ENCODE measurements at places on chromosomes 4 and X. TPM values are rescaled to one million over a fixed set of nuclear protein-coding genes. Genes with fewer than 3 reads are reported as not detected.
A peak's percentile ranks its signal among the peaks of the same experiment; 100 is the strongest.

Gene STK26
- 0.28 TPM for total RNA-seq

DNA sequence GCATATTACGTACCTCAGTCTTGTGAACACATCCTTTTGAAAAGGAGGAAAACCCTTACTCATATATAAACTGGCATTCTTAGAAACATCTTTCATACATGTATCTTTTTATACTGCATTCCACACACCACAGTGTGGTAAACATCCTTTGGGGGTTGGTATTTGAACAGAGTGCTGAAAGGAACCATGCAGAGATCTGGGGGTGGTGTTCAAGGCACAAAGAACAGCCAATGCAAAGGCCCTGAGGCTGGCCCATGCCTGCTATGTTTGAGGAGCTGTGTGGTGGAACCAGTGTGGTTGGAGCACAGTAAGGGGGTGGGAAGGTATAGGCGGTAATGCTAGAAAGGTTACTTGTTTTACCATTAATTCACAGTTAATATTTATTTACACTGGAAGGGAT, 2.0 kb downstream of the ELK1 start:
- peak; percentile 67 for DNase-seq

DNA sequence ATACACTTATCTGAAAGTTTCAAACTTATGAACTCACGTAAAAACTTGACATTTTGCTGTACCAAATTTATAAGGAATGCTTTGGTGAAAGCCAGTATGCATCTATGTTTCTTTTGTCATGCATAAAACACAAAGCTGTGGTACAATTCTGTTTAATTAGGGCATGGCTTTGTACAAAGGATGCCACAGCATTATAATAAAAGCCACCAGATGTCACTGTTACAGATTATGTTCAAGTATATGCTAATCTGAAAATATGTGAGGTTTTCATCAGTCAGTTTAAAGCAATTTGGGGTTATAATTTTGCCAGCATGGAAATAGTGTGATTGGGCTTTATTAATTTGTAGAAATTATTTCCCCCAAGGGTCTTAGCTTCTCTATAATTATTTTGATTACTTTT, 69.0 kb downstream of the ATOH1 start:
- DNase-seq: no peak

GRCh38 chrX:75957107-75957610, 172.1 kb upstream of the MAGEE2 start:
- no peak for DNase-seq

Gene GAGE12H
- not detected for total RNA-seq

Gene AADAT
- 4.7 TPM for total RNA-seq

DNA sequence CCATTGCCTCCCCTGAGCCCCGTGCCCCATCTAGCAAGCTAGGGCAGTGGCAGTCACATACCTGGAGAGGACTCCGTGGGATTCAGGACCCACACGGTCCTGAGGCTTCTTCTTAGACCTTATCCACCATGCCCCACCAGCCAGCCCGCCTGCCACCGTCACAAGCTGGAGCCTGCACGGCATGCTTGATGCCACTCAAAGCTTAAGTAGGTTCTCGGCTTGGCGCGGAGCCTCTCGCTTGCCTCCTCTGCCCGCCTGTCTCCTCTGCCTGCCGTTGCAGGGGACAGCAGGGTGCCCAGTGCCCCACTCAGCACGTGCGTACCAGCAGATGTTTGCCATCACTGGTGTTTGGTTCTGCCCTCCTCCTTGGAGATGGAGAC, 14.1 kb downstream of the PSAPL1 start:
- no peak for DNase-seq

DNA sequence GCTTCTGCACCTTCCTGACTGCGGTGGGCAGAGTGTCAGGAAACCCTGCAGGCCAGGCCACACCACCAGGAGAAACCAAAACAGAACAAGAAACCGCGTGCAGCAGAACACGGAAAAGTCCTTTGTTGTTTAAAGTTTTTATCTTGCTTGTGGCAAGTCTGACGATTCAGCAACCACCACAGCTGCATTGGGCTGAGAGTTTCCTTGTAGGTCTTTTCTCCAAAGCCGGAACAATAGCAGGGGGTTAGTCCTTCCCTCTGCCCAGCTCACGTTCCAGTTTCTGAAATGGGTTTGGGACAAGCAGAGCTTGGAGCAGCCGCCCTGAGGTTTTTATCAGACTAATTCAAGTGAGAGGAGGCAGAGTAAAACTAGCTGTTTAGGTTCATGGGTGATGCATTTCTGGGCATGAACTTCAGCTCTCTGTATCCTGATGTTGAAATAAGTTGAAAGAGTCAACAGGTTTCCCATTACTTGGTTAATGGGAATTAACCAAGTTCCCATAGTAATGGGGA, 216.9 kb downstream of the PTTG2 start:
- peak; percentile 44 for DNase-seq

Gene DMP1
- total RNA-seq: not detected

- DNase-seq: peak; percentile 34
These were observed at the start of gene ASB9 for GRCh38 chrX:15269618-15270521. Gene ASB9, minus strand, starts transcription at chrX:15270083. Its CDS starts 209 bp downstream, at chrX:15269874.

DNA sequence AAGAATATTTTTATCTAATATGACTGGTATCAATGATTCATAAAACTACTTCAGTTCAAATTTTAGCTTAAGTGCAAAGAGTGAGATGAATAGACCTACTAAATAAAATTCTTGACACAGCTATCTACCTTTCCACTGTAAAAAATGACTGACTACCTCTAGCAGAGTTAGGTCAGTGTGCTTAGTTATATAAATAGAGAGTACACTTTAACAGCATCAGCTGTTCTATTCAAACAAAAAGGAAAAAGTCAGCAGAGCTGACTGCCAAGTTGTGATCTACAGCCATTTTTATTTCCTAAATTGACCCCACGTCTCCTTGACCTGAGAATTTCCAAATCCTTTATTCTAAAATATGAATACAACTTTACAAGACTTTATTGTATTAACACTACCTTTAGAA, 262.4 kb downstream of the CAMK2D start:
- DNase-seq: no peak

DNA sequence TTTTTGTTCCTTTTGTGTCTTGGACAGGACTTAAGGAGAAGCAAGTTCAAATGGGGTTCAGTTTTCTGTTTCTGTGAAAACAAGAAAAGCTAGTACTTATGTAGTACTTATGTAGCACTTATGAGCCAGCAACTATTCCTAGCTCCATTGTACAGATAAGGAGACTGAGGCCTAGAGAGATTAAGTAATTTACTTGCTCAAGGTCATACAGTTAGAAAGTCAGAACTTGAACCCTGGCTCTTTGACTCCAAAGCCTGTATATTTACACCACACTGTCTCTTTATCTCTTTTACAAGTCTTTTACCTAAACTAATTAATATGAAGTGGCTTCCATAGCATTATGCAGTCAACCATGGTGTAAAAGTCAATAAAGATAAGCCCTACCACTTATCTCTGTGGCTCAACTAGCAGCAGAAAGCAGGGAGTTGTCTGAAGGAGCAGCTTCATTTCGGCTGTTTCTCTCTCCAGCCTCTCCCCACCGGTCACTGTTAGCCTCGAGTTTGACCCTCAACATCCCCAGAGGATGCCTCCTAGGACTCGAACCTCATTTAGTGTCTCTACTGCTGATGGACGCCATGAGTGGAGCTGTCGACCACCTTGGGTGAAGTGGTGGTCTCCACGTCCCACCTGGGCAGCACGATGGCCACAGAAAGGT, 209.9 kb downstream of the SHROOM3 start:
- DNase-seq: no peak

Gene MMRN1
- total RNA-seq: not detected

GRCh38 chrX:10054396-10054795, 87.2 kb downstream of the CLDN34 start:
- no peak for DNase-seq

DNA sequence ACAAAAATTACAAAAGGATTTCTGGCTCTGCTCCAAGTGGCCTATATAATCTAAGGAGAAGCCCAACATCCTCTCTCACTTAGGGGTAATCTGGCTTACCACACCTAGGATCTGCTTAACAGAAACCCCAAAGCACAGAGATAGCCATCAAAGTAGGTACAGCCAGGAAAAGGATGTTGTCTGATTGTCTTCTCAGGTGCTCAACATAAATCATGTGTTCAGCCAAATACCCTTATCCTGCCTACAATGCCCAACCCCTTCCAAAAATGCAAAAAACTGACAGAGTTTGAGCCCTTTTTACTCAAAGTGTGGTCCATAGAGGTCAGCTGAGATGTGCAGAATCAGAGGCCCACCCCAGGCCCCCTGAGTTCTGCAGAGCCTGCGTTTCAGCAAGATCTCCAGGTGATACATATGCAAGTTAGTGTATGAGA, 53.9 kb downstream of the PPM1K start:
- no peak for DNase-seq

DNA sequence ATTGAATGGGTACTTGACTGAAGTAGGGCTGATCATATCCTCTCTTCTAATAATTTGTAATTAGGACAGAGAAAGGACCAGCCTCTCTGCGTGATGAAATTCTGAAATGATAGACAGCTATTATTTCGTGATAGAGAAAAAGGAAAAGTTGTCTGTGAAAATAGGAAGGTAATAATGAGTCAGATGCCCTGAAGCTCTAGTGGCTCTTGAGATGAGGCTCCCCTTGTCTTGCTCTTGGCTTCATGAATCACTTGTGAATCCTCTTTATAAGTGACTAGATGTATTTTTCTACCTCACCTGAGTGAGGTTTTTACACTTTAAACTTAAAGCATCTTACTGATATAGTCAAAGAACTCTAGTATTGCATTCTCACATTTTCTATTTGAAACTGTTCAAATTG, 888.9 kb downstream of the PCDH18 start:
- DNase-seq: no peak

- DNase-seq: no peak
These were observed 2.4 kb downstream of the LONRF3 start for GRCh38 chrX:118976599-118977340.

DNA sequence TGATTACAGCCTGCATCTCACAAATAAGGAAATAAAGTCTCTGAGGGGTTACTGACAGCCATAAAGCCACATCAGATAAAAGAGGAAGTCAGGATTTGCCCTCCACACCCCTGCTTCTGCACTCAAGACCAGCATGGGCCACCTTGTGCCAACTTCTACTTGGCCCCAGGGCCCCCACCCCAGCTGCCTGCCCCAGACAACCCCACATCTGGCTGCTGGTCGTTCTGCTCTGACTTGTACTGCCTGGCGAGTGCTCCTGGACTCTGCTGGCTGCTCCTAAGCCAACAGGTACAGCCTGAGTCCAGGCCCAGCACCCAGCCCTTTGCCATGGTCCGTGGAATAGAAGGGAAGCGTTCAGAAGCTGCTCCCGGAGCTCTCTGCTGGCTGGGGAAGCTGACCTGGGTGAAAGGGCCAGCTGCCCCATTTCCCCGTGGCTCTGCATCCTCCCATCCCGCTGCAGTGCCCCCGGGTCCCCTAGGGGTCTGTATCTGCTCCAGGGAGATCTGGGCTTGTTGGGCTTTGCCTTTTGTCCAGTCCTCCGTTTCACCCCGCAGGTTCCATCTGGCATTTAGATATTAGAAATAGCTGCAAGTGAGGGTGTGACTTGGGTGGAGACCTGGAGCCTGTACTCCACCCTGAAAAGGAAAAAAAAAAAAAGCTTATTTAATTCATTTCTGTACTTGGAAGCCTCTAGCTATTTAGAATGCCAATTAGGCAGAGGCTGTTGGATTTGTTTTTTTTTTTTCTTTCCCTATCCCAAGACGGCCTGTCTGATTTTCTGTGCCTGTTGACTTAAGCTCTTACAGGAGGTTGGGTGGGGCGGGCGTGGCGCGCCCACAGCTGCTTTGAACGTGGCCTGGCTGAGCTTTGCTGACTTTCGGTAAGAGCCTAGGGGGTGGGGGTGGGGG, 194.7 kb downstream of the PTTG2 start:
- DNase-seq: no peak

DNA sequence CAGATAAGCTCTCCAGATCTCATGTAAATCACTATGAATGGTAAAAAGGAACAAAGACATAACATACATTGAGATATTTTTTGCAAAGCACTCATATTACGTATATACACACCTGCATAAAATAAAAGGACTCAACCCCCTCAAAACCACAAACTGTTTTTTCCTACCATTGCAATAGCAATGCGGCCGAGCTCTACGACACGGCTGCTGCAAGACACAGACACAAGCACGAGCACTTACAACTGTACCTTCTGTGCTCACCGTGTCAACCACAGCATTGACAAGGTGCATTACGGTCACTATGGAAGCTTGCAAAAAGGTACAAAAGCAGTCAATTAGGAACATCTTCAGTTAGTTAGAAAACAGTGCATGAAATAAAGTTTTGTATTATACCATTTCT, 37.1 kb upstream of the MTNR1A start:
- DNase-seq: no peak

Gene PDGFC
- 90.7 TPM for total RNA-seq

Gene JCHAIN
- total RNA-seq: 0.83 TPM

DNA sequence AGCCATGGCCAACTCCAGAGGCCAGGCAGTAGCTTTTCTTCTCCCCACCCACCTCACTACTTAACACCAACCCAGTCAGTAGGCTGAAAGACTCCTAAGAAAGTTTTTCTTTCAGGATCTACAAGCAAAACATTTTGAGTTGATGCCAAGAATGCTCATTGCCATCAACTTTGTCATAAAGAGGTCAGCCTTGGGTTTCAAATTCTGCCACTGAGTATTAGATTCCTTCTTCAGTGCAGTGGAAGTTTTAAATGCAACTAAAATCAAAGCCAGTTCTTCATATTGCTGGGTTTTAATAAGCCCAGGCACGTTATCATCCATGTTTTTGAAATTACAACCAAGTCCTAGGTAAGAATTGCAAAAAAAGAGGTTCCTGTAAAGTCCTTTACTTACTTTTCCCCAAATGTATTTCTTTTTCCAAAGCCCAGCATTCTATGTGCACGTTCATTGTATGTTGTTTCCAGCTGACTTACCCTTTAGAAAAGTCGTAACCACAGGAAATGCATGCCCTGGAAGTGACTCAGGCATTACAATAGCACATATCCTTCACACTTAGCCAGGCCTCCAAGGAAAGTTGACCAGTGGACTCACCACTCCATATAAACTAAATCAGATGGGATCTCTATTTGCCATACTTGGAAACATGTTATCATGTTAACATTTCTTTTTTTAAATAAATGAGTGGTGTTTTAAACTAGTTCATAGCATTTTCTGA, 229.9 kb downstream of the SOX3 start:
- DNase-seq: peak; percentile 49

GRCh38 chr4:119244832-119245231, 32.3 kb downstream of the USP53 start:
- DNase-seq: no peak

DNA sequence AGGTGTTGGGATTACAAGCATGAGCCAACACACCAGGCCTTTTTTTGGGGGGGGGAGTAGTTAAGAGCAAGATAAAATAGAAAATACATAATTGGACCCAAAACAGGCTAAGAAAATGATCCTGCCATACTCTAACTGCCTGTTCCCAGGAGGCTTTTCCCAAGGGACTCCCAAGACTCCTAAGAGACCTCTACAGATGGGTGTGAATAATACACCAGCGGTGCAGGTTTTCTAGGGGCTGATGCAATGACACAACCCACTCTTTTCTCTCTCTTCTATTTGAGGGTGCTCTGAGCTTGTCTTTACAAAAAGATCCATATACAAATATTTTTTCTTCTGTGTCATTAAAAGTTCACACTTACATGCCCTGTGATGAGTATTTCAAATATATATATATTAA, 116.9 kb downstream of the RASL11B start:
- DNase-seq: no peak

- peak; percentile 28 for DNase-seq
These were observed 376.4 kb upstream of the NOCT start for GRCh38 chr4:138639018-138639741.

Gene ZAR1
- total RNA-seq: not detected

Gene RWDD4
- total RNA-seq: 8.8 TPM

Gene UNC5C
- total RNA-seq: under 0.01 TPM

All from IMR-90 (cell line).